K562 (cell line): ENCODE measurements at places on chromosomes 6 and 20. TPM values are rescaled to one million over a fixed set of nuclear protein-coding genes. Genes with fewer than 3 reads are reported as not detected.

GRCh38 chr6:85576476-85576875 lies 17.2 kb downstream of the SNX14 start:
- DNase-seq: no peak

DNA sequence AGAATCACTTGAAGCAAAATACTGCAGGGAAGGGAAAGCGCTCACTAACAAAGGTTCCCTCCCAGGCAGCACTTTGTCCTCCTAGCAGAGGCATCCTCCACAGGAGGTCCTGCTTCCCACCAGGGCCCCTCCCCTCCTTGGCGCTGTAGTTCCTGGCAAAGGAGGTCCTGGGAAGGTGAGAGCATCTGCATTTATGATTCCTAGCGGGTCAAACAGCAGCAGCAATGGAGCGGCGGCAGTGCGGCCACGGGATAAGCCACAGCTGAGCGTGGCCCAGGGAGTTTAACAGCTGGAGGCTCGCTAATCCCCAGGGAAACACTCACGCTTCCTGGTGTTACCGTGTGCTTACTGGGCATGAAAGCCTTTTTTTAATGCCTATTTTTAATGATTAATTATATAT lies 185.8 kb downstream of the TTLL2 start:
- DNase-seq: no peak

GRCh38 chr6:8017276-8017701 lies 46.9 kb downstream of the BLOC1S5 start:
- no peak for DNase-seq

DNA sequence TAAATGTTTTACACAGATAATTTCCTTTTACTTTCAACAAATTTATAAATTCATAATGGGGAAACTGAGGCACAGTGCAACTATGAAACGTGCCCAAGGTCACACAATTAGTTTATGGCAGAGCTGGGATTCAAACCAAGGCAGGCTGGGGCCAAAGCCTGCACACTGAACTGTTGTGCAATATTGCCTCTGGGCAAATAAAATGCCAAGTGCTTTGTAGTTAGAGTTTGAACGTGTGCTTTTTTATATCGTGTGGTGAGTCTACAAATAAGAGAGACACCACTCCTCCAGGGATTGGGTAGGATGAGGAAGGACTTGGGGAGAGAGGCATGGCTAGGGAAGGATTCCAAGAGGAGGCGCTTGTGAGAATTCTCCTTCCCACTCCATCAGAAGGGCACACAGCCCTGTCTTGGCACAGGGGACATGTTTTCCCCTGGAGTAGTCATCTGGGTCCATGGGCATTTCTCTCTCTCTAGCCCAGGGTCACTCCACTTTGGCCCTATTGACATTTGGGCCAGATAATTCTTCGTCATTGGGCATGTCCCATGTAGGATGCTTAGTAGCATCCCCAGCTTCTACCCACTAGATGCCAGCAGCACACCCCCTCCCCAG lies 2.8 kb upstream of the CDH22 start:
- no peak for DNase-seq

GRCh38 chr6:15870333-15871043 lies 207.7 kb upstream of the DTNBP1 start:
- DNase-seq: no peak

- peak; percentile 89 for DNase-seq
These were observed 40.3 kb downstream of the GPX5 start for GRCh38 chr6:28565823-28566526.

- no peak for DNase-seq
These were observed 88.1 kb downstream of the HDGFL1 start for GRCh38 chr6:22657352-22657980.

- DNase-seq: no peak
These were observed 4.2 kb upstream of the VAPB start for GRCh38 chr20:58384821-58385220.

DNA sequence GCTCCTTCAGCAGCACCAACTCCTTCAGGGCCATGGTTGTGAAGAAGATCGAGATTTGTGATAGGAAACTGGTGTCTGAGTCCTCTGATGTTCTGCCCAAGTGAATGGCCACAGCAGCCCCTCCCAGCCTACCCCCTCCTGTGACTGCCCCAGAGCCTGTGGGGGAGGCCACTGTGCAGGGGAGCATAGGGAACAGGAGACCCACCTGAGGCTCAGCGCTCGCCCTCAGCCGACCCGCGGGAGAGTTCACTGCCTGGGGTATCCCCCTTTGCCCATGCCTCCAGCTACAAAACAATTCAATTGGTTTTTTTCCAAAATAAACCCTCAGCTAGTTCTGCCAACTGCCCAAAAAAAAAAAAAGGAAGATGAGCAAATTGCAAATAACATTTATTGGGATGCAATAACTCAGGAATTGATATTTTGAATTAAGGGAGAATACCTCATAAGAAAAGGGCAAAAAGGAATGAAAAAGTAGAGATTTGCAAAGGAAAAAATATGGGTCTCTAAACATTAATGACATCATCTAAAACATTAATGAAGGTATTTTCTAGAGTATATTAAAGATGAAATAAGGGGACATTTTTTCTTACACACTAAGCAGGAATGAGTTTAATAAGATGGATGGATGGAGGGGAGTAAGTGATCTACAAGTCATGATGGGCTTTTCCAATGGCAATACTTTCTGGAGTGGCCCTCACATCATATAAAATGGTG lies 46.1 kb downstream of the KIAA0319 start:
- DNase-seq: no peak

DNA sequence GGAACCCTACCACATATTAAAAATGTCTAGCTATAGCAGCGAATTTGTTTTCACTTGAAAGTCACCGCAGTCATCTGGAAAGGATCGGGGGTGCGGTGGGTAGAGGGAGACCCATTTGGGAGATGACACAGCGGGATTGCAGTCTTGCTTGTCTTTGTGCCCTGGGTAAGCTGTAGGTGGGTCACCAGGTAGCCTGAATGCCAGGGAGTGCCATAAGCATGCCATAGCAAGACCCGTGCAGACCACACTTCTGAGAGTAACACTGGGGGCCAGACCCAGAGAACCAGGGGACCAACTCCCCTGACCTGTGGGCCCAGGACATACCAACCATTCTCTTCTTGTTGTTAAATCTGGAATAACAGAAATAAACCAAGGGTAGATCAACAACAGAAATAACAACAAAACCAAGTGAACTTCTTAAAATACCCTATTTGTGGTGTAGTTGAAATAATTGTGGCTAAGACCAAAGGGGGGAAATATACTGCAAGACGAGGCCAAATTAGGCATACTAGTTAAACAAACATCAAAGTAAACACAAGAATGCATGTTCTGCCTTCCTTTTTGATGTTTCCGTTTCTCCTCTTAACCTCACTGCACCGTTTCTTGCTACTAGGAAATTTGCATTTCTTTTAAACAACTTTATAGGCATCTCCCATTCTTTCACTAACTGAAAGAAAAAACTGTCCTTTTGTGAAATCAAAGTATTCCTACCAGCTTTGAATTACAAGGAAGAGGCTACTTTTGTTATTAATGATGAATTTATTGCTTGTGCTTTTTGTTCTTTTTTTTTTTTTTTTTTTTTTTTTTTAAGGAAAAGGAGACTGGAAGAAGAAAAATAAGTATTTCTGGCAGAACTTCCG lies 128.2 kb downstream of the SASH1 start:
- DNase-seq: no peak

- no peak for DNase-seq
These were observed 36.5 kb upstream of the BCLAF1 start for GRCh38 chr6:136326038-136326553.

- DNase-seq: no peak
These were observed 18.2 kb upstream of the SRC start for GRCh38 chr20:37327748-37328147.

GRCh38 chr6:28135393-28135792 lies 6.3 kb upstream of the ZKSCAN8 start:
- peak; percentile 61 for DNase-seq

- DNase-seq: no peak
These were observed 130.5 kb downstream of the ZFP64 start for GRCh38 chr20:52060794-52061714.

- DNase-seq: no peak
These were observed 3.0 kb upstream of the SRXN1 start for GRCh38 chr20:655726-656624.

DNA sequence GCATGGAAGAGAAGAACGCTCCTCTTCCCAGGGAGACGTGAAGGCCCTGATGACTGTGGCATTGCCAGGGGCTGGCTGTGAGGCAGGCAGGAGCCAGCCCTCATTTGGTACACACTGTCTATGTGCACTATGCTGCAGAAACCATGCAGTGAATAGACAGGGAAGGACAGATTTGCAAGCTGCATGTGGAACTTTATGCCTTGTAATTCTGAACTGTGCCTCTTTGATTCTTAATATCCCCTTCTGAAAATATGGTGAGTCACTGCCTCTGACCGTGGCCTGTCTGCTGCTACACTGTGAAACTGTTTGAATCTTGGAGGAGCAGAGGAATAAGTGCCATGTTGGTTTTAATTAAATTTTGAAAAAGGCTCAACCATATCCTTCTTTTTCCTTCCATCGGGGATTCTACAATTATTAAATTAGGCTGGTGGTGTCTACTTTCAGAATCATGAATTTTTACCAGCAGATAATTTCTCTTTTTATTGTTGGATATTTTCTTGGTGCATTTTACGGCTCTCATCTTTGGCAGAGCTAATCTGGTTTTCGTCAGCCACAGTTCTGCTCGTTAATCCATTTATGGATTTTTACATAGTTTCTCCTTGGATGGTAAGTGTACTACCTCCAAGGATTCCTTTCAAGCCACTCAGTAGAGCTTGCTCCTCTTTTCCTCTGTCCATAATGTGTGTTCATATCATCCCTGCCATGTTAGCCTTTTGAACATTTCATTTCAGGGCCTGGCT lies 301.0 kb upstream of the SLC35B3 start:
- no peak for DNase-seq

DNA sequence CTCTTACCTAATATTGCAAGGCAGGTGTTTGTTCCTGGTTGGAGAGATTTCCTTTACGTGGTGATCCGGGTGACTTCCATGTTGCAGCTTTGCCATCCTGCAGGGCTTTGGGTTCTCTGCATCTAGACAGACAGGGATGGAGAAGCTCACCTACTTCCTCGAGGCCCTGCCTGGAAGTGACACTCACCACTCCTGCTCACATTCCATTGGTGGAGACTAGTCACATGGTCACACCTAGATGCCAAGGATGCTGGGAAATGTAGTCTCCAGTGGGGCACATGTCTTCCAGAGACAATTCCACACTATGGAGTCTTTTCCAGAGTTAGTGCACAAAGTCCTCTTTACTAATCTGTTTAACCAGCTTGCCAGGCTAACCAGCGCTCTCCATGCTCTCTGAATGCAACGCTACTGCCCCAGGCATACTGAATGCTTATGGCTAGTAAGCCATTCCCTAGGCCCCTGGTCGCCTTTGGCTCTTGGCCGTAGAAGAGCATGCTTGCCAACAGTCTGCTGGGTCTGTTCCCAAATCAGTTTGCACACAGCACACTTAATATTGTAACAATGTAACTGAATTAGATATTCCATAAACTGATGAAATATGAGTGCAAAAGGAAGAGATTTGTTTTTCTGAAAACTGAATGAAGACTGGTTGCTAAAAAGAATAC lies 6.7 kb upstream of the KCNK15 start:
- peak; percentile 88 for DNase-seq

- peak; percentile 80 for DNase-seq
These were observed 13.0 kb downstream of the SLC2A4RG start for GRCh38 chr20:63752411-63753101.

CST2 gene
- not detected in 2 replicates for total RNA-seq

GLP1R gene
- not detected in 2 replicates for total RNA-seq

RGS17 gene
- not detected in 2 replicates for total RNA-seq

RBPJL gene
- not detected in 2 replicates for total RNA-seq

PSORS1C2 gene
- total RNA-seq: not detected in 2 replicates

RNF5 gene
- 149 and 154 TPM in 2 replicates for total RNA-seq

PGC gene
- 0.40 and 0.81 TPM in 2 replicates for total RNA-seq

EPHA7 gene
- not detected in 2 replicates for total RNA-seq

C20orf144 gene
- 0.11 and 0.16 TPM in 2 replicates for total RNA-seq

CAGE1 gene
- 0.11 and 0.33 TPM in 2 replicates for total RNA-seq

SMLR1 gene
- total RNA-seq: 0.07 TPM in 1 of 2 replicates, not detected in the other

GNAS-AS1 gene
- total RNA-seq: 1.2 and 1.3 TPM in 2 replicates

PKIB gene
- total RNA-seq: 18.7 and 21.9 TPM in 2 replicates

TXLNB gene
- not detected in 2 replicates for total RNA-seq

SLC16A10 gene
- 0.02 and 0.34 TPM in 2 replicates for total RNA-seq
